ENCODE measurements at places on chromosomes 12 and 14.

DNA sequence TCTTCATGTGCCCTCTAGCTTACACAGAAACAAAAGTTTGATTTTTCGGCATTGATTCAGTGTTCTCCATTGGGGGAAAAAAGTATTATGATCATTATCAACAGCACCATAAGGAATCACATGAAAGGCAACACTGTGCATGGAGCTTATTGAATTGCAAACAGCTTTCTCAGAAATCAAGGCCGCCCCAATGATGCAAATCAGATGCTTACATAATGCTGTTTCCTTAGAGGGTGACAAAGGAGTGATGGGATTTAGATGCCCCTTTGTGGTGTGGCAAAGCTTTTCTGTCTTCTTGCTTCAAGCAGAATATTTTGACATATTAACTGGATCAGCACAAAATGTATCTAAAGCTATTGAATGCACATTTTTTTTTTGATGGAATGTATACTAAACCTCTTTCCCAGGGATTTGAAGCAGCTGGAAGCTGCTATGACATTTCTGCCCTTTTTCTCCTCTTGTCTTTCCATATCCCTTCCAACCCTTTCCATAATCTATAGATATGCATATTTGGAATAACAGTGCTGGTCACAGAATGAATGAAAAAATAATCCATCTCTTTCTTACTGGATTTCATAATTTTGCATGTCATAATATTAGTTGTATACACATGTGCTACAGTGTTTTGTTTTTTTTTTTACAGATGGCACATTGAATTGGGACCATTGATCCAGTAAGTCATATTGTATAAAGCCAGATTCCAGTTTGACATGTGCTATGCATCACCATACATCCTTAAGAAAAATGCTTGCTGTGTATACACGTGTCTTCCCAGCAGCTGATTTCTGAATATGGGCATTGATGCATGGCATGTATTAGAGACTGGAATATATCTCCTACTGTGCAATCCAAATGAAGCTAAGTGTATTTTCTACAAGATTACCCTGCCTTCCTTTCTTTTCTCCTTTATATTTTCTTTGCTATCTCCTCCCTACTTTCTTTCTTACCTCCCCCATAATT lies 259.7 kb upstream of the DCN start:
- no peak overlapping the region for H3K4me3 ChIP-seq
- no peaks in the 10 kb centered on the region for H3K36me3 ChIP-seq
- no peak overlapping the region for H3K27ac ChIP-seq
- H3K27me3 ChIP-seq, result no peaks in the 10 kb centered on the region
- no peaks in the 10 kb centered on the region for H3K4me1 ChIP-seq

DNA sequence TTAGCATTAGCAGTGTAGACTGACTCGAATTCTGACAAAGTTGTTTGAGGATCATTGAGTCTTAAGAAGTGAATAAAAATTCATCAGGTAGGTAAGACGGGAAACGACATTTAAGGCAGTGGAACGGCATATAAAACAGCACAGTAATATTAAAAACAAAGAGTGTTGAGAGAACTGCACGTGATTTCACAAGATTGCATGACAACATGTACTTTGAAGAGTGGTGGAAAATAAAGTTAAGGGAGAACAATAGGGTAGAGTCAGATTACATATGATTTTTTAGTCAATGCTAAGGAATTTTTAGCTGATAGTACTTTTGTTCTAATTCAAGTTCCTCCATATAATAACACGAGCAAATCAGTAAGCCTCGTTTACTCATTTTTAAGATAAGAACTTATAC lies 115.4 kb downstream of the SOX5 start:
- H3K4me3 ChIP-seq, result no peak overlapping the region
- no peak overlapping the region for H3K27ac ChIP-seq
- H3K4me1 ChIP-seq, result no peaks in the 10 kb centered on the region
- no peaks in the 10 kb centered on the region for H3K27me3 ChIP-seq
- peak; percentile 3 for DNase-seq

- DNase-seq, result peak; percentile 65
- peaks cover 11% of the 10 kb centered on the region for H3K4me1 ChIP-seq
- H3K4me3 ChIP-seq, result no peak overlapping the region
- H3K36me3 ChIP-seq, result no peaks in the 10 kb centered on the region
- H3K27ac ChIP-seq, result no peak overlapping the region
Observed at GRCh38 chr14:55276736-55277135, 5.5 kb downstream of the FBXO34 start.

GRCh38 chr12:72081777-72082176 lies 143.1 kb downstream of the TPH2 start:
- no peak overlapping the region for H3K27ac ChIP-seq
- DNase-seq, result no peak
- no peaks in the 10 kb centered on the region for H3K36me3 ChIP-seq
- H3K27me3 ChIP-seq, result no peaks in the 10 kb centered on the region
- peaks cover 2% of the 10 kb centered on the region for H3K4me1 ChIP-seq

GRCh38 chr14:28677381-28677780 lies 89.2 kb upstream of the FOXG1 start:
- DNase-seq, result peak; percentile 14
- no peak overlapping the region for H3K4me3 ChIP-seq
- no peaks in the 10 kb centered on the region for H3K27me3 ChIP-seq
- no peaks in the 10 kb centered on the region for H3K36me3 ChIP-seq

- no peaks in the 10 kb centered on the region for H3K27me3 ChIP-seq
- H3K27ac ChIP-seq, result no peak overlapping the region
- no peaks in the 10 kb centered on the region for H3K36me3 ChIP-seq
- no peak overlapping the region for H3K4me3 ChIP-seq
- DNase-seq, result peak; percentile 67
Observed at GRCh38 chr14:27528328-27528727, 930.5 kb upstream of the NOVA1 start.

DNA sequence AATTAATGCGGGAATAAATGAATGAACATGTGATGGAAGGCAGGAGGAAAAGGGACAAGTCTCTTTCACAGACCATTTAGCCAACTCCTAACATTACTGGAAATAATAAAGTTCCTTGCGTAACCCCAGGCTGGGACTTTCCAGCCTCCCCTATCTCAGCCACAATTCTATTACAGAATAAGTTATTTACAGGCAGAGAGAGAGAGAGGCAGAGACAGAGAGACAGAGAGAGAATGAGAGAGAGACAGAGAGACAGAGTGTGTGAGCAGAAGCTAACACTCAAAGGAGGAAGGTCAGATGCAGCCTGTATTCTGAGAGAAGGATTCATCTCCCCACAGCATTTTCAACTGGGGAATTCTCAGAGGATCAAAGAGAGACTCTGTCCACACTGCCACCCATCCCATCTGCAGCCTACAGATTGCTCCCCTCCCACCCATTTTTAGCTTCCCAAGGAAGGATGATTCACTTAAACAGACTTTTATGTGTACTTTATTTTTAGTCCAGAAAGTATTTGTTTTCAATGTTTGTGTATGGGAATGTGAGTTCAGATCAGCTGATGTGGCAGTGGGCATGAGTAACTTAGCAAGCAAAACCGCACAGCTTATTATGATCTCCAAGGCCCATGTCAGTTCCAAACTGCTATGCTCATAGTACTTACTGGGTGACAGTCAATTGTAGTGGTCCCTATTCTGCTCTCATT lies 165.7 kb downstream of the CAND1 start:
- H3K36me3 ChIP-seq, result no peaks in the 10 kb centered on the region
- no peak for DNase-seq
- H3K4me3 ChIP-seq, result no peak overlapping the region
- no peaks in the 10 kb centered on the region for H3K27me3 ChIP-seq
- H3K4me1 ChIP-seq, result no peaks in the 10 kb centered on the region

GRCh38 chr12:20050221-20050620 lies 318.1 kb upstream of the PDE3A start:
- no peaks in the 10 kb centered on the region for H3K36me3 ChIP-seq
- DNase-seq, result no peak
- H3K4me3 ChIP-seq, result no peak overlapping the region

DNA sequence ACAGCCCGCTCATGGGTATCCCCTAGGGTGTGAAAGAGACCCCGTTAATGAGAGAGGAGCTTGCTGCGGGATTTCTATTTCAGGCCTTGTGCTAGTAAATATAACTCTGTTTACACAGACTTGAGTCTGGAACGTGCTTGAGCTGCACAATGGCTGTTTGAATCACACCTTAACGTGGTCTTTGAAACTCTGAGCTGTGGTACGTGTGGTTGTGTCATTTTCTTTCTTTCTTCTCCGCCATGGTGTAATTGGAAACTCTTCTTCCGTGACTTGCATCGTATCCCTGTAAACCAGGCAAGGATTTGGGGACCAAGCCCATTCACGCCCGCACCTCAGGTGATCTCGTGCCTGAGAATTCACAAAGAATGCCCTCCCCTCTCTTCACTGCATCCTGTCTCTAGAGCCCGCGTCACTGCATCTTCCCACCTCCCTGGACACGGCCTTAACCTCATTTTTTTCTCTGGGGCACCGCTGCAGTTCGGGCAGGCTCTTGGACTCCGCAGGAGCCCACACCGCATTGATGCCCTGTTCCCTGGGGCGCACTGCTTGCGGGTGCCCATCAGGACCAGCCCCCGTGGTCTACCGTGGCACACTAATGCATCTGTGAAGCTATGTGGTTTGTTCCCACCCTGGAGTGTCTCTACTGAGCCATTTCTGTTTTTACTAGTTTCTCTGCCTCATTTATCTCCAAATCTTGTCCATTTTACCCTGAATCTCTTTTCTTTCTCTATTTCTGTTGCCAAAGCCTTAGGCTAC lies 78.4 kb upstream of the PARP11 start:
- H3K27me3 ChIP-seq, result no peaks in the 10 kb centered on the region
- no peak for DNase-seq
- H3K27ac ChIP-seq, result no peak overlapping the region
- H3K4me3 ChIP-seq, result no peak overlapping the region
- no peaks in the 10 kb centered on the region for H3K4me1 ChIP-seq

DNA sequence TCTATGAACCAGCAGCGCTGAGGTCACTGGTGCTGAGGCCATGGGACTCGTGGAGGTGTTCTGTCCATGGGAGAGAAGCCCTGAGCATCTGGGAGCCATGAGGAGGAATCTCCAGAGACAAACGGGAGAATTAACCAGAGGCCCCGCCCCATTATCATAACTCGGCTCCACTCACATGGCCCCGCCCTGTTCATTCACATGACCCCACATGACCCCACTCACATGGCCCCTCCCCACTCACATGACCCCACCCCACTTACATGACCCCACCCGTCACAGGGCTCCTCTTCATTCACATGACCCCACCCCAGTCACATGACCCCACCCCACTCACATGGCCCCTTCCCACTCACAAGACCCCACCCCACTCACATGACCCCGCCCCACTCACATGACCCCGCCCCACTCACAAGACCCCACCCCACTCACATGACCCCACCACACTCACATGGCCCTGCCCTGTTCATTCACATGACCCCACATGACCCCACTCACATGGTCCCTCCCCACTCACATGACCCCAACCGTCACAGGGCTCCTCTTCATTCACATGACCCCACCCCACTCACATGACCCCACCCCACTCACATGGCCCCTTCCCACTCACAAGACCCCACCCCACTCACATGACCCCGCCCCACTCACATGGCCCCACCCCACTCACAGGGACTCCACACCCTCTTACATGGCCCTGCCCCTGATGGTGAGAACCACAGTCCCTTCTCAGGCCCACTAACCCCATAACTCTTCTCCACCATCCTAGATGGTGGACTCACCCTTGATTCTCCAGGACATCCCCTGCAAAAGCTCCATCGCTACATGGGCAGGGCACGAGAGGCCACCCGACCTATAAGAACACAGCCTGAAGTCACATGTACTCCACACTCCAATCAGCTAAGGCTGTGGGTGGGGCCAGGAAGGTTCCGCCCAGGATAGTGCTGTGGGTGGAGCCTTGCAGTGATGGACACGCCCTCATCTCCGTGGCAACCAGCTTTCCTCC lies 151.1 kb upstream of the SFSWAP start:
- no peak overlapping the region for H3K4me3 ChIP-seq
- no peaks in the 10 kb centered on the region for H3K36me3 ChIP-seq
- no peaks in the 10 kb centered on the region for H3K4me1 ChIP-seq
- DNase-seq, result peak; percentile 49

GRCh38 chr14:21734457-21735074 lies 60.9 kb upstream of the OR4E1 start:
- H3K36me3 ChIP-seq, result no peaks in the 10 kb centered on the region
- H3K4me3 ChIP-seq, result no peak overlapping the region
- H3K27ac ChIP-seq, result no peak overlapping the region
- peak; percentile 45 for DNase-seq
- H3K4me1 ChIP-seq, result no peaks in the 10 kb centered on the region
- H3K27me3 ChIP-seq, result no peaks in the 10 kb centered on the region

GRCh38 chr14:68815298-68816182 lies 22.7 kb upstream of the ZFP36L1 start:
- no peaks in the 10 kb centered on the region for H3K36me3 ChIP-seq
- H3K4me3 ChIP-seq, result no peak overlapping the region
- DNase-seq, result peak; percentile 13
- peak overlapping the region; percentile 47 for H3K27ac ChIP-seq

- H3K36me3 ChIP-seq, result no peaks in the 10 kb centered on the region
- H3K27me3 ChIP-seq, result no peaks in the 10 kb centered on the region
- no peak overlapping the region for H3K4me3 ChIP-seq
Observed at GRCh38 chr12:541676-542324, 82.1 kb downstream of the B4GALNT3 start.

Measured in mesendoderm (in vitro differentiated cells).